ENCODE measurements at places on chromosomes 4 and X.

DNA sequence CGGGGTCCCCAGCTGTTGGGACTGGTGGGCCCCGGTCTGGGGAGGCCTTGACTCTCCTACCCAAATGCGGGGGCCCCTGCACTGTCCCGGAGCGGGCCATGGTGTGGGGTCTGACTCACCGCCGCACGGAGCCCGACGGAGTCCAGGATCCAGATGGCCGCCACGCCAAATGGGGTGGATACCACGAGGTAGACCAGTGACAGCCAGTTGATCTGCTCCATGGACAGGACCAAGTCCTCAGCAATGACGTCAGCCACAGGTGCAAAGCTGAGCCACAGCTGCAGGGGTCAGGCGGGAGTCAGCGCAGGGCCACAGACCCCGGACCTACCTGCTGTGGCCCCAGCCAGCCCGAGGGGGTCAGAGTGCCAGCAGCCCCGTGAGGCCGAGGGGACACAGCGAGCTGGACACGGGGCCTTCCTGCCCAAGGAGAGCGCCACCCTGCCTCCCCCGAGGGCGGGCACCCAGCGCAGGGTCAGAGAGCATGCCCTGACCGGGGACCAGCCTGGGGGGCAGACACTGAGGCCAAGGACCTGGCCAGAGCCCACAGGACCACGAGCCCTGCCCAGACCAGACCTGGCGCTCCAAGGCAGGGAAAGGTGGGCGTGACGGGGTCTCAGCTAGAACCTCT is 2.4 kb downstream of the SLC49A3 start:
- no peak for DNase-seq

DNA sequence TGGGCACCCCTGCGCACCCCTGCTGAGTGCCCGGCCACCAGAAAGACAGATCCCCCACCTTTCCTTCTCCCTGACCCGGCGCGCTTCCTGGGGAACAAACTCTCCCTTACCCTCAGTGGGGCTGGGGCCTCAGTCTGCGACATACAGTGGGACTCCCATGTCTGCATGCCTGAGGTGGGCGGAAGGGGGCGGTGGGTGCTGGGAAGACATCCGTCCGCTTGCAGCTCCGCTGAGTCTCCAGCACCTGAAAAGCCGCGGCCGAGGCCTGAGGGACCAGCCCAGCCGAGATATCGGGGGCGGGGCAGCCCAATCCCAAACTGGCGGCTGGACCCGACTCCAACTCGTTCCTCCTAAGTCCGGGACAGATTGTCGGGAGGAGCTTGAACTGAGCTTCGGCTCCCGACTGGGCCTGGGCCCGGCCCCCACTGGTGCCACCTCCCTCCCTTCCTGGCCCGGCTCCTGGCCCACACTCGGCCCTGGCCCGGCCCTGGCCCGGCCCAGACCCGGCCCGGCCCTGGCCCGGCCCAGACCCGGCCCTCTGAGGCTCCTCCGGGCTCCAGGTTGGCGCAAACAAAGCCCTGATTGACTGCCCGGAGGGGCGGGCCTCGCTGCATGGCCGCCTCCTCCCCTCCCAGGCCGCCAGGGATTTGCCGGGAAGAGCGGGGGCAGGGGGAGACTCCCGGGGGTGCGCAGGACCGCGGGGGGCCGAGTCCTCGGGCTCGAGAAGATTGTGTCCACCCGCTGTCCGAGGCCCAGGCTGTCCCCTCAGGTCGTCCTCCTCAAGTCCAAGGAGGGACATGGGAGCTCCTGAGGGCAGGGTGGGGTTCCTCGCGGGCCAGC is 877 bp upstream of the SLC16A2 start:
- DNase-seq: no peak

DNA sequence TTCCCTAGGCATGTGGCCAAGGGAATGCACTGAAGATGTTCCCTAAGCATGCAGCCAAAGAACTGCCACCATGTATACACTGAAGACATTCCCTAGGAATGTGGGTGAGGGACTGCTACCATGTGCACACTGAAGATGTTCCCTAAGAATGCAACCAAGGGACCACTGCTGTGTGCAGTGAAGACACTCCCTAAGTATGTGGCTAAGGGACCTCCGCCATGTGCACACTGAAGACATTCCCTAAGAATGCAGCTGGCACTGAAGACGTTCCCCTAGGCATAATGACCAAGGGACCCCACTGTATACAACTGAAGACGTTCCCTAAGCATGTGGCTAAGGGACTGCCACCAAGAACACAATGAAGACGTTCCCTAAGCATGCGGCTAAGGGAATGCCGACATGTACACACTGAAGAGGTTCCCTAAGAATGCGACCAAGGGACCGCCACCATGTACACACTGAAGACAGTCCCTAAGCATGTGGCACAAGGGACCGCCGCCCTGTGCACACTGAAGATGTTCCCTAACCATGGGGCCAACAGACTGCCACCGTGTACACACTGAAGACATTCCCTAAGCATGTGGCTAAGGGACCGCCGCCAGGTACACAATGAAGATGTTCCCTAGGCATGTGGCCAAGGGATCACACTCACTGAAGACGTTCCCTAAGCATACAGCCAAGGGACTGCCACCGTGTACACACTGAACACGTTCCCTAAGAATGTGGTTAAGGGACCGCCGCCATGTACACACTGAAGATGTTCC is 25.6 kb downstream of the DHRSX start:
- DNase-seq: no peak

DNA sequence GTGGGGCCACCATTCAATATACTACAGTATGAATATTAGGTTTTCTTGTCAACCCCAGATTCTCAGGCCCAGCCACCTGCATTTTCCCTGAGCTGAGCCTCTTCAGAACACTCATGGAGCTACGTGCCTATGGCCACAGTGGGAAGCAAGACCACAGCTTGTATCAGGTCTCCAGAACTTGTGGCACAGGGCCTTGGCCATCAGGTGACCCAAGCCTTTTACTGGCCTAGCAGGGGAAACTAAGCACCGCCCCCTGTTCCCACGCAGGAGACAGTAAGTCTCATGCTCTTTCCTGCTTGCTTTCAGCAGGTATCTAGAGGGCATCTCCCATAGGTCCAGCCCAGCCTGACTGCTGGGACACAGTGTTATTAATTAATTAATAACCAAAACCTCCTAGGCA is 138.4 kb upstream of the MAMLD1 start:
- DNase-seq: no peak

- DNase-seq: no peak
Observed at GRCh38 chrX:71872542-71873458, 37.8 kb upstream of the NHSL2 start.

DNA sequence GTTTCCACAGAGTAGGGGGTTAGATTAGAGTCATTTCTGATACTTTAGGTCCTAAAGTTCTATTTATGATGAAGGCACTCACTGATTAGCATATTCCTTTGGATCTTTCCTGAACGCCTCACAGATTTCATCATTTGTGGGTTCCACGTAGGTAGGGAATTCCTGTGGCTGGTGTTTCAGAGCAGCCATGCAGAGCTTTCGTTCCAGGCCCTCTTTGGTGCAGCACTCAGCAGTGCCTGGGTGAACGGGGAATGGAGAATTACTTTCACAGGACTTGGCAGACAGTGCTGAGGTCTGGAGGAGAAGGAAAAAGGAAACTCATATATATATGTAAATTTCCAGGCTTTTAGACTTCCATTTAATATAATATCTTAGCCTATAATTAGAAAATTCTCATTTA is 18.5 kb downstream of the GC start:
- no peak for DNase-seq

GRCh38 chr4:73740353-73740778 is at the start of gene CXCL8:
TSS of gene CXCL8 (plus strand) at chr4:73740569. CDS start at chr4:73740659, 90 bp downstream.
- DNase-seq: no peak

GRCh38 chr4:100872811-100873210 is 355.0 kb upstream of the EMCN start:
- no peak for DNase-seq

GRCh38 chrX:35076061-35076460 is 133.5 kb downstream of the FAM47B start:
- DNase-seq: no peak

DNA sequence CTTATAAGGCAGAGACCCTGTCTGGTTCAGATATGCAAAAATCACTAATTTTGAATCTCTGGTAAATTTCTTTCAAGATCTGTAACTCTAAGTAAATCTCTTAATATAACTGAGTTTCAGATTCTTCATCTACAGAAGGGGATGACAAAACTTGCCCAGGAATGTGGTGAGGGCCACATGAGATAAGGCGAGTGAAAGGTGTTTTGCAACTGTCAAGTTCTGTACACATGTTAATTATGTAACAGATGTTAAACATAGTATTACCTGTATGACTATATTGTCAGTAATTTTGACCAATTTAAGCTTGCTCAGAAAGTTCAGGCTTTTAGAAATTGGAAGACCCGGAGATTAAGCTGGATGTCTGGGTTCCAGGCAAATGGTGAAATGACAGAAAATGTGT is 549 bp upstream of the GLRB start:
- no peak for DNase-seq

- no peak for DNase-seq
Observed at GRCh38 chrX:136767104-136767941, 13.4 kb downstream of the ARHGEF6 start.

DNA sequence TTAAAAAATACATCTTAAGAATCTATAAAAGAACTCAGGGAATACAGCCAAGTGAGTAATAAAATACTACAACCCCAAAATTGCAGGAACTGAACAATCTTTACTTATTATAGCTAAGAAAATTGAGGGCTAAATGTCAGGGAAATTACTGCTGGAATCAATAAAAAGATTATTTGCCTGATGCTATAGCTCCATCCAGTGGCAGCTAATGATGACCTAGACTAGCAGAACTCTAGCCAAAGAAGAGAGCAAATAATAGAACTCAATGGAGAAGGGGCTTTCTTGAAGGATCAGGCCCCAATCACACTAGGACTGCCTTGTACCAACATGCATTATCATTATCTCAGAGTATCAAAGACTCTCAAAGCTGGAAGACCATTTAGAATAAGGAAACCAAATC is 85.0 kb upstream of the FAM241A start:
- no peak for DNase-seq

- DNase-seq: no peak
Observed at GRCh38 chr4:146265950-146266490, 51.7 kb downstream of the REELD1 start.

- DNase-seq: no peak
Observed at GRCh38 chr4:7206385-7206784, 14.0 kb downstream of the SORCS2 start.

DNA sequence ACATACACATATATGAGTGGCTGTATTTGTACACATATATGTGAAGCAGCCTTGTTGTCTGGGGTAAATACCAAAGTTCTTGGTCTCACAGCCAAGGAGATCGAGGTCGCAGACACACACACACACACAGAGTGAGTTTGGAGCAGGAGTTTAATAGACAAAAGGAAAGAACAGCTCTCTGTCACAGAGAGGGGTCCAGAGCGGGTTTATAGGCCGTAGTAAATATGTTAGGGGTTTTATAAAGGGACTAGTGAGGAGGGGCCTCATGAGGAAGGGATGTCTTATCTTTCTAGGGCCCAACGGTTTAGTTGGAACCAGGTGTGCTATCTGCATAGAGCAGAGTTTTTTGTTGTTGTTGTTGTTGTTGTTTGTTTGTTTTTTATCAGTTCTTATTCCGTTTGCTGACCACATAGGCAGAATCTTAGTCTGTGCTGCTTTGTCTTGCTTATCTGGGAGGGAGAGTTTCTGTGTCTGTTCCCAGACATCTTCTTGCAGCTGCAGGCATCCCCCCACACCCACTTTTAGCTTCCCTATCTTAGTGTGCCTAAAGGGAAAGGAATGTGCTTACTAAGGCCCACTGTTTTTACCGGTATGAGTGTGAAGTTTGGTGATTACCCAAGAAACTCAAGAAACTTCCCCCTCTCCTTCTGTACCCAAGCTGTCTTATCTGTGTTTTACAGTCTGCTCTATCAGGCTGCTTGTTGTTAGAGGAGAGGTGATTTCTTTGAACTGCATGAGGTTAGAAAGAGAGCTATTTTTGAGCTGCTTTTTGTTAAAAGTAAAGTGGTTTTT is 91.9 kb downstream of the TENT5D start:
- no peak for DNase-seq
